ENCODE measurements at places on chromosomes 1 and 21. TPM values are rescaled to one million over a fixed set of nuclear protein-coding genes. Genes with fewer than 3 reads are reported as not detected.

Gene RIPK4
- total RNA-seq: 5.3 TPM

Gene ILDR2
- total RNA-seq: 0.17 TPM

Gene VANGL2
- not detected for total RNA-seq

Gene C4BPB
- total RNA-seq: 155 TPM

Gene LRRC39
- not detected for total RNA-seq

- no peaks in the 10 kb centered on the region for H3K27me3 ChIP-seq
- no peak overlapping the region for H3K4me3 ChIP-seq
- peak; percentile 72 for DNase-seq
- H3K27ac ChIP-seq: peak overlapping the region; percentile 61
- peaks cover 7% of the 10 kb centered on the region for H3K36me3 ChIP-seq
- H3K4me1 ChIP-seq: peaks cover 33% of the 10 kb centered on the region
Measured at GRCh38 chr1:109399326-109399957, 1.7 kb upstream of the SORT1 start.

DNA sequence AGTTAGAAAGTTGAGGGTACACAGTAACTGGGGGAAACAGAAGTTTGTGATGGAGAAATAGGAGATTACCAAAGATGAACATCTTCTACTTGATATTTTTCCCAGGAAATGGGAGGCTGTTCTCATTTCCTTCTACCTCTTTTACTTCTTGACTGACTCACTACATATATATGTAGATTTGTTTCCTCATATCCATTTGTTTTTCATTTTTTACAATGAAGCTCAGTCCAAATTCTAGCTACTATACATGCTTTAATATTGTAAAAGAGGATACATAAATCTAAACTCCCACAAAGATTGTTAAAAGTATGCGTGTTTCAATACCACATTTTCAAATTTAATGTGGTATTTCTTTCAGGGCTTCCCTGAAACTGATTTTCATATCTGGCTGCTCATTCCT is 366.6 kb upstream of the NCAM2 start:
- no peak overlapping the region for H3K4me3 ChIP-seq
- no peaks in the 10 kb centered on the region for H3K27me3 ChIP-seq
- no peaks in the 10 kb centered on the region for H3K4me1 ChIP-seq
- H3K36me3 ChIP-seq: no peaks in the 10 kb centered on the region
- H3K27ac ChIP-seq: no peak overlapping the region
- DNase-seq: no peak

- H3K27me3 ChIP-seq: no peaks in the 10 kb centered on the region
- no peak for DNase-seq
- no peaks in the 10 kb centered on the region for H3K36me3 ChIP-seq
- H3K4me1 ChIP-seq: no peaks in the 10 kb centered on the region
Measured at GRCh38 chr1:159473335-159473734, 33.8 kb downstream of the OR10J1 start.

DNA sequence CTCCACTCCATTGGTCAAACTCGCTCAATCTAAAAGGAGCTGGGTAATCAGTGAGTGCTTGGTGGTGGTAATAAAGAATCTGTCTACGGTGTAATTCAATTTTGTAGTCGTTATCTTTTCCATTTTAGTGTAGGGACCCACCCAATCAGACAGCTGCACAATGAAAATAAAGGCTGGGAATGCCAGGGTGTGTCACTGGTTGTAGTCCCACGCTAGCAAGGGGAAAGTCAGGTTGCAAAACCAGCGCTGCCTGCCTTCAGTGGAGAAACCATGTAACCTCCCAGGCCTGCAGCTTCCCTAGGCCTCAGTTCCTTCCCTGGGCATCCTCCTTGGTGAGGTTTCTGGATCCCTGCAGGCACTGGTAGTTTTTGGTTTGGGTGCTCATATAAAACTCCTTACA is 49.4 kb upstream of the PPP2R5A start:
- H3K4me1 ChIP-seq: peaks cover 51% of the 10 kb centered on the region
- no peaks in the 10 kb centered on the region for H3K27me3 ChIP-seq
- DNase-seq: no peak
- no peak overlapping the region for H3K4me3 ChIP-seq

DNA sequence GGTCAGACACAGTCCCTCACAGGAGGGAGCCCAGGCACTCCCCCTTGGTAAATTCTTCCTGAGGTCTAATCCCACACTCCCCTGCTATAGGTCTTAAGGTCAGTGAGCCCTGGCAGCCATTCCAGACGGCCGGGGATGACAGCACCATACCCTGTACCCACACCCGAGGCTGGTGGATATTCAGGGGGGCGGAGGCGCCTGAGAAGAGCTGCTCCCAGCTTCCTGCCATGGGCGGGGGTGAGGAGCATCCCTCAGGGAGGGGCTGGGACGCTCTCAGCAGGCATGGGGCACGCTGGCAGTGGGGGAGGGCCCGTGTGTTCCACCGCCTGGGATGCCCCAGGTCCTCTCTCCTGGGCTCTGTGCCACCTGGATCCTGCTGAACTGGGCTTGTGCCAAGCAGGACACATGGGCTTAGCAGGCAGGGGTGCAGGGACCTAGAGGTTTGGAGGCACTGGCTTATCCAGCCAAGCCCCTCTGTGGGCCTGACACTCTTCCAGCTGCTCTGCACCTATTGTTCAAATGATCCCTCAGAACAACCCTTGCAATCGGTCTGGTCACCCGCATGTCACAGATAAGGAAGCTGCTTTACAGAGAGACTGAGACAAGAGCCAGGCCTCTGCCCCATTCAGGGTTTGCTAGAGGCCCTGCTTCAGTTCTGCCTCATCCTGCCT is 5.7 kb upstream of the ADGRB2 start:
- no peak for DNase-seq
- no peaks in the 10 kb centered on the region for H3K36me3 ChIP-seq
- H3K27me3 ChIP-seq: peaks cover 5% of the 10 kb centered on the region
- no peak overlapping the region for H3K27ac ChIP-seq

GRCh38 chr1:84776639-84777038 is 86.4 kb upstream of the SSX2IP start:
- H3K4me3 ChIP-seq: no peak overlapping the region
- no peaks in the 10 kb centered on the region for H3K36me3 ChIP-seq
- no peaks in the 10 kb centered on the region for H3K27me3 ChIP-seq
- no peak overlapping the region for H3K27ac ChIP-seq
- no peaks in the 10 kb centered on the region for H3K4me1 ChIP-seq
- no peak for DNase-seq

GRCh38 chr1:51297401-51298321 is 32.7 kb downstream of the TTC39A start:
- no peak for DNase-seq
- H3K4me3 ChIP-seq: no peak overlapping the region
- H3K27ac ChIP-seq: no peak overlapping the region
- H3K27me3 ChIP-seq: no peaks in the 10 kb centered on the region
- H3K4me1 ChIP-seq: peaks cover 23% of the 10 kb centered on the region
- no peaks in the 10 kb centered on the region for H3K36me3 ChIP-seq

Measured in HepG2 (cell line).